Activated naive CD4-positive, alpha-beta T cell (primary cell): ENCODE measurements at places on chromosomes 2 and 18.
A peak's percentile ranks its signal among the peaks of the same experiment; 100 is the strongest.

- no peak for DNase-seq
Observed at GRCh38 chr18:75618146-75618545, 190.6 kb upstream of the SMIM21 start.

DNA sequence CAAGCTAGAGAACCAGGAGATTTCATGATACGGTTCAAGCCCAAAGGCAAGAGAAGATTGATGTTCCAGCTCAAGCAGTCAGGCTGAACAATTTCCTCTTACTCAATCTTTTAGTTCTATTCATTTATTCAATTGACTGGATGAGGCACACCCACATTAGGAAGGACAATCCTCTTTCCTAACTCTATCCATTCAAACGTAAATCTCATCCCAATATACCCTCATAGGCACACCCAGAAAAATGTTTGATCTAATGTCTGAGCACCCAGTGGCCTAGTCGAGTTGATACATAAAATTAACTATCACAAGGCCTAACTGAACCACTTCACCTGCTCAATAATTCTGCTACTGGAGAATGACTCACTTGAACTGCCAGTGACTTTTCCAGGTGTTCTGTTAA, 180.7 kb downstream of the RAD51AP2 start:
- DNase-seq = no peak

GRCh38 chr18:58887613-58887963, 22.9 kb downstream of the ZNF532 start:
- DNase-seq = no peak

- no peak for DNase-seq
Observed at GRCh38 chr2:10909050-10909995, 2.4 kb upstream of the KCNF1 start.

- DNase-seq = no peak
Observed at GRCh38 chr2:221791844-221792243, 219.7 kb upstream of the EPHA4 start.

DNA sequence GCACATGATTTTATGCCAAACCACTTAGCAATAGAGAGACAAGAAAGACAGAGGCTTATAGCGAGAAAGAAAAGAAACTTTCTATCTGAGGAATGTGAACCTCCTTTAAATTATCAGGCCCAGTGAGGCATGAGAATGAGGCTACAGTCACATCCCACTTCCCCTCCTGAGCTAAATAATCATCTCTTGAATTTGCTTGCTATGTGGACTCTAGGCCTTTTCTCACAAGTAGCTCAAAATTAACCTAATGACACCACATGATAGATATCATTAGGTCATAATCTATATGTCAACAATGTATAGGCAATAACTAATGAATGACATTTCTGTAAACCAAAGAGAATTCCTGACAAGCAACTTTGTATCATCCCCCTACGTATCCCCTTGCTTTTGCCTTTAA, 301.5 kb upstream of the MGAT5 start:
- DNase-seq = no peak

- DNase-seq = peak; percentile 65
Observed at GRCh38 chr2:88627856-88628570, 749 bp upstream of the EIF2AK3 start.
